ENCODE measurements at places on chromosomes 1 and 21.

DNA sequence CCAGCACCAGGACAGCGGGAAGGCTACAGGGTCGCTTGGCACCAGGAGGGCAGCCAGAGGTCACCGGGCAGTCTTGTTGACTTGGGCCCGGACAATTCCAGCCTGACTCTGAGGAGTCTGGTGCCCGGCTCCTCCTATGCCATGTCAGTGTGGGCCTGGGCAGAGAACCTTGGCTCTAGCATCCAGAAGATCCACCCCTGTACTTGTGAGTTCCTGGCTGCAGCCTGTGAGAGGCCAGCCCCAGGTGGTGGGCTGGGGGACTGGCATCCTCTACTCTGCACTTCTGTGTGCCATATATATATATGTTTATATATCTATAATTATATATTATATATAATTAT, 11.6 kb upstream of the PTPN7 start:
- DNase-seq: no peak

- no peak for DNase-seq
These were observed 37.1 kb upstream of the DOCK7 start for GRCh38 chr1:62725255-62725654.

DNA sequence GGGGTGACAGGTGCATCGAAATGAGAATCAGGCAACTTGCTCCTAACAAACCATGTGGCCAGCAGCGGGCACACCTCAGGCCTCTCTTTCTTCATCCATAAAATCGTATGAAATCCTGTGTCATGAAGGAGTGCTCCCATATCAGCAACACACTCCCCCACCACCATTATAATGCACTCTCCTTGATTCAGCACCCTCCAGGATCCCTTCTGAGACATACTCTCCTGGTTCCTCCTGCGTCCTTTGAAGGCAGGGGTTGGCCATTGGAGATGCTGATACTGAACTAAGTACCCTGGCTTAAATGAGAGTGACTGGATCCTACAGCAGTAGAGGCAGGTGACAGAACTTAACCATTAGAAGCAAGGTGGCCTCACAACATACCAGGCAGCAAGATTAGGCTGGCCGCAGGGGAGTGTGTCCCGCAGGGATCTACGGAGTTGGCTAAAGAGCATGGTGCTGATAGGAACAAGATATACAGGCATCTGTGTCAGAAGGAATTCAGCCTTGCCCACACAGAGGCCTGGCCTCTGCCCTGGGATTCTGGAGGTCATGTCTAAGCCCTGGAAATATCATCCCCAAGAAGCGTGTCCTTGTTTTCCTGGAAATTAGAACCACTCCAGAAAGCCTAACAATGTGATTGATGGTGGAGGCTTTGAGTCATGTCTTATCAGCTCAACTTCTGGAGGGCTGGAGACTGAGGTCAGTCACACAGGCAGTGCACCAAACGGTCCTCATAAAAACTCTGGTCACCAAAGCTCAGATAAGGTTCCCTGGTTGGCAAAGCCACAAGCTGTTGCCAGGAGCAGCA, 16.8 kb downstream of the S100A7A start:
- DNase-seq: no peak

GRCh38 chr1:236164273-236164672, 21.9 kb downstream of the GPR137B start:
- no peak for DNase-seq

- DNase-seq: no peak
These were observed 51.3 kb upstream of the TSPAN2 start for GRCh38 chr1:115140442-115141144.

- no peak for DNase-seq
These were observed 404.2 kb downstream of the DPYD start for GRCh38 chr1:97516588-97516987.

DNA sequence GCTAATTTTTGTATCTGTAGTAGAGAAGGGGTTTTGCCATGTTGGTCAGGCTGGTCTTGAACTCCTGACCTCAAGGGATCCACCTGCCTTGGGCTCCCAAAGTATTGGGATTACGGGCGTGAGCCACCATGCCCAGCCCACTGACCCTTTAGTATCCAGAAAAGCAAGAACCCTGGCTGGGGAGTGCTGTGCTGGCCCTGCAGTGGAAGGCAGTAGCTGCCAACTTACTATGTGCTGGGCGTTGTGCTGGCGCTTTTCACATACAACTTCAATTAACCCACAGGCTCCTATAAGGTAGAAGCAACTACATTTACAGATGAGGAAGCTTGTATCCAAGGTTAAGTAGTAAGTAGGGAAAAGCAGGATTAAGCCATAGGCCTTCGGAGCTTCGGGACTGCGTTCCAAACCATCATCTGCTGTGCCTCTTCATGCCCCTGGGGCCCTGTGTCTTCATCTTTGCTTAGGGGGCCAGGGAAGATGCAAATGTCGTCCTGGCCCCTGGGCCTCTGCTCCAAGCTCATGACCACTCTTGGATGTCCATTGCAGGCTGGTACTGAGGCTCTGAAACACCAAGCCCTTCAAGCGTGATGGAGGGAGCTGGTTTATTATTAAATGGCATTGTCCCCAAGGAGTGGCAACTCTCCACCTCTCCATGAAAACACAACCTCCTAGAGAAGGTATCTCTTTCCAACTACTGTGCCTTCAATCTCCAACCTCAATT, 8.7 kb upstream of the CPLANE2 start:
- no peak for DNase-seq

DNA sequence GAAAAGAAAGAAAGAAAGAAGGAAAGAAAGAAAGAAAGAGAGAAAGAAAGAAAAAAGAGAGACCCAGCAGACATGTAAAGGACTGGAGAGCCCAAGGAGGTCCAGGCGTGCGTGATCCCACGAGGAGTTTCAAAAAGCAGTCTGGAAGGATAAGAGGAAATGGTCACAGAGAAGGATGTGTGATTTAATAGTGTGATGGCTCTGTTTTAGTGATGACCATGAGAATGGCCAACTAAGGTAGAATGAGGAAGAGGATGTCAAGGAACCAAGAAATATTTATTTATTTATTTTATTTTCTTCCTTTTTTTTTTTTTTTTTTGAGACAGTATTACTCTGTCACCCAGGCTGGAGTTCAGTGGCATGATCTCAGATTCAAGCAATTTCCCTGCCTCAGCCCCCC, 25.5 kb downstream of the PTGS2 start:
- no peak for DNase-seq

Data from stimulated activated CD4-positive, alpha-beta T cell treated with anti-CD3 and anti-CD28 coated beads, Interleukin-4, amount 100 ng/mL, for 1 hour (primary cell).